ENCODE measurements at places on chromosomes 2 and 18.

DNA sequence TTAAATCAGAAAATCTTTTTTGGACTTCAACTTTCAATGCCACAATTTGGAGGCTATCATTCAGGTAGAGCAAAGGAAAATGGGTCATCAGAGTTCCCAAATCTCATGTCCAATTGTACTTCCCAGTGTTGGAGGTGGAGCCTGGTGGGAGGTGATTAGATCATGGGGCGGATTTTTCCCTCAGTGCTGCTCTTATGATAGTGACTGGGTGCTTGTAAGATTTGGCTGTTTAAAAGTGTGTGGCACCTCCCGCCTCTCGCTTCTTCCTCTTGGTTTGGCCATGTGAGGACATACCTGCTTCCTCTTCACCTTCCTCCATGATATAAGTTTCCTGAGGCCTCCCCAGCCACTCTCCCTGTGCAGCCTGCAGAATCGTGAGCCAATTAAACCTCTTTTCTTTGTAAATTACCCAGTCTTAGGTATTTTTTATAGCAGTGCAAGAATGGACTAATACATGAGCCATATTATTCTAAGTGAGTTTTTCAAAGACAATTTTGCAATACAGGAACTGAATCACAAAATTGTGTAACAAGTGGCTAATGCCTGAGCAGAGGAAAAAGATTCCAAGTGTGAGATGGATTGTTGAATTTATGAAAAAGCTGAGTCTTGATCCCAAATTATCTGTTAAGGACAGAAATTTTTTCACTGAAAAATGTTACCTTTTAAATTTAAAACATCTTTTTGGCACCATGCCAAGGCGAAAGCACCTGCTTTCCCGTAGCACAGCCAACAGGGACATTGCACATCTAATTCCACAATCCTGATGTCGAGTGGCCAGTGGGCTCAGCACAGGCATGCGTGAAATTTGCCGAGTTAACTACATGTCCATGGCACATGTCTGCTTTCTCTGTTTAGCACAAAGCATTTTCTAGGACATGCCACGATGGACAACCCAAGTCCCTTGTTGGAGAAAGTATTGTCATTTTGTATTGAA lies 150.9 kb downstream of the COL6A3 start:
- peak; percentile 23 for DNase-seq

GRCh38 chr2:96715658-96716057 lies 24.2 kb downstream of the LMAN2L start:
- DNase-seq = no peak

- DNase-seq = no peak
Measured at GRCh38 chr2:233422649-233423551, 68.6 kb downstream of the DGKD start.

GRCh38 chr2:161046876-161047275 lies 113.4 kb upstream of the TANK start:
- no peak for DNase-seq

DNA sequence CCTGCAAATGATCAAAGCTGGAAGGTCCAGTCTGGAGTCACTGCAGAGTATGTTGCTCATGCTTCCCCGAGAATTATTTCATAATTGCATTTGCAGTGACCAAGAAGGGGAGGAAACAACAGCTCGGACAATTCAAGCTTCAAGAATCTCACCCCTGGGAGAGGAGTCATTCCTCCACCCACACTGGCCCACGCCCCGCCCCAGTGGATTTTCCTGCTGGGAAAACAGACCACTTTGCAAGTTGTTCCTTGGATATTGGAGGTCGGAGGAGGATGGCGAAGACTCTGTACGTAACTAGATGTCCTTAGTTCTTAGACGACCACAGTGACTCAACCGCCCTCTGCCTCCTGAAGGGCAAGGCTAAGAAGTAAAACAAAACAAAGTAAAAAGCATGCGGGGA lies 159.4 kb downstream of the TPO start:
- DNase-seq = peak; percentile 50

DNA sequence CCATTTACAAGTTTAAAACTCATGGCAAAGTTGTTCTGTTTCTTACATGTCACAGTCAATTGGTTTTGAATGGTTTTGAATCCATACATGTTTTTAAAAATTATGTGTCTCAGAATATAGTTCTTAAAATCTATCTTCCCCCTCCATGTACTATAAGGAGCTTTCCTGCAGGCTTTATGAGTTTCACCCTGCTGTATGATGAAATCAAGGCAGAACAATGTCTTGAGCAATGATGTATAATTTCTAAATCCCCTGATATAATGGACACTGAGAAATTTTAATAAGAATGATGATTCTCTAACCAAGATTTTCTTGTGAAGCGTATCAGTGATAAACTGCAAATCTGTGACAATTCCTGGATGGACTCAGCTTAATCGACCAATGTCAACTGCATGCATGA lies 10.6 kb upstream of the ZNF516 start:
- DNase-seq = no peak

DNA sequence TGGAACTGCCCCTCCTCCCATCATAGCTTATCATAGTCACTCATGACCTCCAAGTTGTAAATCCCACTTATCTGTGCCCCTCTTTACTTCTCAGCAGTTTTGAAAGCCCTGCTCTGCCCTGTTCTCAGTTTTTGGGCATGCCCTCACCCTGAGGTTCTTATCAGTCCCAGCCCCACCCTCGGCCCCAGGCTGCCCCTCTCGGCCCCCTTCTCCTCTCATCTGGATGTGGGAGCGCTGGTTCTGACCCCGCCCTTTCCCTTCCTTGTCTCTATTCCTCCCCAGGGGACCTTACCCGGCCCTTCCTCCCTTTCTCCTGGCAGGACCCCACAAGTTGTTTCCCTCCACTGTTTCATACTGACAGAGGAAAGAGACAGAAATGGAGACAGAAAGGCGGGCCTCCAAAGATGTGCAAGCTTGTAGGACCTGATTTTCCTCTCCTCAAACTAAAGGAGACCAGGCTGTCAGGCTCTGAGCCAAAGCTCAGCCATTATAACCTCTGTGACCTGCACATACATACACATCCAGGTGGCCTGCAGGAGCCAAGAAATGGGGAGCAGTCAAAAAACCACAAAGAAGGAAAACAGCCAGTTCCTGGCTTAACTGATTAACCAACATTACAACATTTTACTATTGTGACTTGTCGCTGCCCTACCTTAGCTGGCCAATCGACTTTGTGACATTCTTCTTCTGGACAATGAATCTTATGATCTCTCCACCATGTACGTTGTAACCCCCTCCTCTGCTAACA lies 171.0 kb upstream of the HS6ST1 start:
- no peak for DNase-seq

DNA sequence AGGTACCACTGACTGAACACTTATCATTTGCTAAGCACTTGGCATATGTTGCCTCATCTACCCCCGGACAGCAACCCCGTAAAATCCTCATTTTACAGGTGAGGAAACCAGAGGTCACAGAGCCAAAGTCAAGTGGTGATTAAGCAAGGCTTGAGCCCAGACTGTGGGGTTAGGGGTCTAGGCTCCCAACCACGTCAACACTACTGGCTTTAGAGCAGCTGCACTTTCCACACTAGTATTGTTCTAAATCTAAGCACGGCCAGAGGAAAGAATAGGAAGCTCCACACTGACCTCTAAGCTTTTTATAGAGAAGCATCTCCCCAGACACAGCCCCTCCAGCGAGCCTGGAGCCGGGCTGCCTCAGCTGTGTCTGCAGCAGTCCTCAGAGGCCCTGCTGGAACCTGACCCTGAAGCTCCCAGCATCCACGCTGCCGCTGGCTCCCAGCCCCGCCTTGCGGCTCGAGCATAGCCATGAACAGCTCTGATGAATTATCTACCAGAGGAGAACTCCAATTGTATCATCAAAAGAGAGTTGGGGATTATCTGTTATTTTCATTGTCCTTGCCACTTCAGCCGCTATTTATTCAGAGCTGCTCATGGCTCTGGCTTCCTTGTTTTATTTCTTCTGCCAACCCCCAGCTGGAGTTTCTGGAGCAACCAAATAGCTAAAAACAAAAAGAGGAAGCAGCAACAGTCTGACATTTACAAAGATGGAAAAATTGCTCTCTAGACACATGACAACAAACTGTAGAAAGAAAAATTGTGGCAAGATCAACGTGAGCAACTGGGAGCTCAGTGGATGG lies 62.2 kb upstream of the RTN4 start:
- no peak for DNase-seq
